Sciatic nerve (tissue), 2 donors: ENCODE measurements at places on chromosomes 7 and 10.
A peak's percentile ranks its signal among the peaks of the same experiment; 100 is the strongest.

DNA sequence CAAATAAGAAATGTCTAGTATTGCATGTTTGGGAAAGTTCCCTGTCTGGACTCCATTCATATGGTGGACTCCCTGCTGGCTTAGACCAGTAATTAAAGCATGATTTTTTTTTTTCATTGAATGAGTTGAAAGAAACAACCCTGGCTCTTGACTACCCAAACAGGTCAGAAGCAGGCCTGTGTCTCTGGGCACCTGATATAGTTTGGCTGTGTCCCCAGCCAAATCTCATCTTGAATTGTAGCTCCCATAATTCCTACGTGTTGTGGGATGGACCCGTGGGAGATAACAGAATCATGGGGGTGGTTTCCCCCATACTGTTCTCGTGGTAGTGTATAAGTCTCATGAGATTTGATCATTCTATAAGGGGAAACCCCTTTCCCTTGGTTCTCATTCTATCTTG lies 206.2 kb downstream of the TMEM178B start:
- no peak for DNase-seq

DNA sequence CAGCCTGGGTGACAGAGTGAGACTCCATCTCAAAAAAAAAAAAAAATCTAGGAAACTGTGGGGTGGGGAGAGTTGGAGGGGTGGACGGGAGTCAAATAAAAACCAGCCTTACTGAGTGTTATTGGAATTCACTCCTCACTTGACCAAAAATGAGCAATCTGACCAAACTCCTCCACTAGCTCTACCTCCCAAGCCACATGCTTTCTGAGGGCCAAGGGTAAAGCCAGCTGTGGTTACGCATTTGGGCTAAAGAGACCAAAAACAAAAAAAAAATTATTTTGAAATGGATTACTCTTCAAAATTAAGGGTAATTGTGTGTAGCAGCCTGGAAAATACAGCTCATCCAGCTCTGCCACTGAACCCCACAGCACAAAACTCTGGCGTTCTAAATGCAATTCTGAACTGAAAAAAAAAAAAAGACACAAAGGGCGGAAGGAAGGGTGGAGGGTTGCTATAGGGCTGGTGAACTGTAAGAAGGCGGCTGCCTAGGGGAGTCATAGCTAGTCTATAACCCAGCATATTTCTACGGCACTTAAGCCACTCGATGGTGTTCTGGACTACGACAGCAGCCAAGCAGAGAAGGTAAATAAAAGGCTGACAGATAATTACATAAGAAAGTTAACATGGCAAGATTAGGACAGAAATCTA lies 7.8 kb downstream of the ELMO1 start:
- no peak for DNase-seq

- DNase-seq = no peak
Measured at GRCh38 chr7:32501522-32501921, 6.2 kb downstream of the AVL9 start.

GRCh38 chr7:47302560-47302959 lies 279.4 kb downstream of the TNS3 start:
- DNase-seq = no peak

GRCh38 chr7:94288096-94288495 lies 106.6 kb upstream of the COL1A2 start:
- no peak for DNase-seq

- DNase-seq = peak; percentile 73
Measured at GRCh38 chr7:87416682-87417587, 58.5 kb downstream of the ABCB4 start.

- no peak for DNase-seq
Measured at GRCh38 chr7:101175664-101176063, 4.4 kb downstream of the NAT16 start.
